Endothelial cell of umbilical vein (primary cell): ENCODE measurements at places on chromosomes 7 and 10. TPM values are rescaled to one million over a fixed set of nuclear protein-coding genes. Genes with fewer than 3 reads are reported as not detected.

DNA sequence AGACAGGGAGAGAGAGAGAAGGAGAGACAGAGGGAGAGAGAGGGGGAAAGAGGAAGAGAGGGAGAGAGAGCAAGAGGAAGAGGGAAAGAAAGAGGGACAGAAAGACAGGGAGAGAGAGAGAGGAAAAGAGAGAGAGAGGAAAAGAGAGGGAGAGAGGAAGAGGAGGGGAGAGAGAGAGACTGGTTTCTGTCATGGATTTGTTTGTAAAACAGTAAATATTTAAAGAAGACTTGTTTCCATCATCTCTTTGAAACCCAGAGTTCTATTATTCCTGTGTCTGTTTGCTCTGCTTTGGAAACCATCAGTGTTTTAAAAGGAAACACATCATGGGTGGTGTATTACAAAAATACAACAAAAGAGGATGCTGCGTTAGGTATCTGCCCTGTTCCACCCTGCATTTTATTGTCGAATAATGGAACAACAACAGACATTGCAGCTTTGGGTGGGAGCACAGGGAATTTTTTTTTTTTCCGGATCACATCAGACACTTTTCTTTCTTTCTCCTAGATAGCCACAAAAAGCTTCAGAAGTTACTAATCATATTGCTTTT is 150.7 kb upstream of the RSU1 start:
- peaks cover 40% of the 10 kb centered on the region for H3K4me1 ChIP-seq
- no peaks in the 10 kb centered on the region for H3K36me3 ChIP-seq
- no peak overlapping the region for H3K4me3 ChIP-seq
- no peak for DNase-seq
- no peaks in the 10 kb centered on the region for H3K27me3 ChIP-seq
- peak overlapping the region; percentile 98 for H3K27ac ChIP-seq

The LRRC61 gene
- total RNA-seq = 0.39 TPM in 1 of 2 replicates, not detected in the other

DNA sequence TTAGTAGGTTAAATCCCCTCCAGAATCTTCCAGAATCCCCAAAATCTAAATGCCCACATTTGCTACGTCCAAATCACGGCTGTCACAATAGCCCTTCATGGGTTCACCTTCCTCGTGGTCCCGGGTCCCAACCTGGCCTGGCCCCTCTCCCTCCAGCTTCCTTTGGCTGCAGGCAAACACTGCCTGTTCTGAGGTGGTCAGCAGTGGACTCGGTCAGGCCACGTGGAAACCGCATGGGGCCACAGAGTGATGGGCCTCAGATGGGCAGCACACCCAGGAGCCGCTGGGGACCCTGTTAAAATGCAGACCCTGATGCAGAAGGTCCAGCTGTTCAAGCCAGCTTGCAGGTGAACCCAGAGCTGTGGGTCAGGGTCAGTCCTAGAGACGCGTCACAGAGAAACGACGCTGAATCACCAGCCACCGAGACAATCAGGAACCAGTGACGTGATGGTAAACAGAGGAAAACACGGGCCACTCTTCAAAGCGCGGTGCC is 588.6 kb downstream of the DNAJB6 start:
- no peaks in the 10 kb centered on the region for H3K36me3 ChIP-seq
- DNase-seq = no peak
- H3K4me3 ChIP-seq = no peak overlapping the region
- H3K27me3 ChIP-seq = no peaks in the 10 kb centered on the region

DNA sequence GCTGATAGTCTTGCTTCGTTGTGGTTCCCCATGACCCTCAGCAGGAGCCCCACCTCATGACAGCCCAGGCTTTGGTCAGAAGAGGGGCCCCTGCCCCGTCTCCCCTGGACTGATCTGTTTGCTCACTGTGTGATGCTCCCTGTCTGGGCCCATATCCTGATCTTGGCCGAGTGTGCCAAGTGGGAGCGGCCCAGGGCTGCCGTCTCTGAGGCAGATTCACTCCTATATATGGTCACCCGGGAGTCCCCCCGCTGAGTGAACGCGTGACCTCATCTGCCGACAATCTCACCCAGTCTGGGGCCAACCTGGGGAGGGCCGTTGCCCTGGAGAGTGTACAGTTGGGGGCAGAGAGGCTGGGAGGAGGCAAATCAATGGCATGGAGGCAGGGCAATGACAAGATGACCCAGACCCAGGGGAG is 34.5 kb downstream of the PPIF start:
- H3K4me3 ChIP-seq = no peak overlapping the region
- no peaks in the 10 kb centered on the region for H3K4me1 ChIP-seq
- no peaks in the 10 kb centered on the region for H3K36me3 ChIP-seq
- no peak overlapping the region for H3K27ac ChIP-seq
- DNase-seq = no peak

DNA sequence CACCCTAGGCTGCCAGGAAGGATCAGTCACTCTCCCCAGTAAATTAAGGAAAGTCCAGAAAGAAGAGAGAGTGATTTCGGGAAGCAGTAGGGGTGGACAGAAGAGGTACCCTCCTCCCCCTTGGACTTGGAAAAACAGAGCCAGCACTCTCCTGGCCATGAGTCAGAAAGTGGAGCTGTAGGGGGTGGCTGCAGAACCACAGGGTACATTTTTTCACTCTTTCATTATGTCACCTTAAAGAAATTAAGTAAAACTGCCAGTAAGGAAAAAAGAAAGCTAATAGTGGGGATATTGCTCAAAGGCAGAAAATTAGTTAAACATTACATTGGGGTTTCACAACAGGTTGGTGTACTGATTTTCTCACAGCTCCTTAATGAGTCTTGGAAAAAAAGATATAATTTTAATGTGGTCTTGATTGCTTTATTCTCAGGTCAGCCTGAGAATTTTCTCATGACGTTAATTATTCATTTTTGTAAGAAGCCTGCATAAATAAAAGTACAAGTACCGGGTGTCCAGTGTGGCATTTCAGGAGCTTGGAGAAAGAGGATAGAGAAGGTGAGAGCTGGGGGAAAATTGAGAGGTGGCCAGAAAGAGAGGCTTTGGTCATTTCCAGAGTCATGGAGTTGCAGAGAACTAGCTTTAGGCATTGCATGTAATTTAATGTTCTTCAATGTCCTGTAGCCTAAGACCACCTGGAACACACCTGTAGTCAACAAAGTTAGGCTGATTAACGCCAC is 23.2 kb upstream of the AOAH start:
- no peaks in the 10 kb centered on the region for H3K36me3 ChIP-seq
- H3K4me1 ChIP-seq = no peaks in the 10 kb centered on the region
- H3K4me3 ChIP-seq = no peak overlapping the region
- H3K27me3 ChIP-seq = no peaks in the 10 kb centered on the region
- no peak overlapping the region for H3K27ac ChIP-seq

DNA sequence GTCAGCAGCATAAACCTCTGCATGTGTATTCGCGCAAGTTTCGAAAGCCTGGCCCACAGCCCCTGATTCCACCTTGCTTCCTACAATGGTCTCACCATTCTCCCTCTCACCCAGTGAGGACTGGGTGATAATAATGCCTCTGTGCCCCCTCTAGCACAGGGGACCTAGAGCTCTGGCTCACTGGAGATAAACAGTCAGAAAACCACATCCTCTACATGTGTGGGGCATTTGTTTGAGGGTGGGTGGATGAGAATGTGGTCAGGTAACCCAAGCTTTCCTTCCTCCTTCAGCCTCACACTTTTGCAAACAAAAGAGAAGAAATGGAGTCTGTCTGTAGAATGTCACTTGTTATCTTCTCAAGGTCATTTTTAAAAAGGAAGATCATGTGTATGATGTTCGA is 373.5 kb downstream of the KCNMA1 start:
- H3K4me3 ChIP-seq = no peak overlapping the region
- H3K36me3 ChIP-seq = no peaks in the 10 kb centered on the region
- no peaks in the 10 kb centered on the region for H3K4me1 ChIP-seq
- DNase-seq = no peak
- H3K27ac ChIP-seq = no peak overlapping the region
